ENCODE measurements at places on chromosomes 4 and X.

DNA sequence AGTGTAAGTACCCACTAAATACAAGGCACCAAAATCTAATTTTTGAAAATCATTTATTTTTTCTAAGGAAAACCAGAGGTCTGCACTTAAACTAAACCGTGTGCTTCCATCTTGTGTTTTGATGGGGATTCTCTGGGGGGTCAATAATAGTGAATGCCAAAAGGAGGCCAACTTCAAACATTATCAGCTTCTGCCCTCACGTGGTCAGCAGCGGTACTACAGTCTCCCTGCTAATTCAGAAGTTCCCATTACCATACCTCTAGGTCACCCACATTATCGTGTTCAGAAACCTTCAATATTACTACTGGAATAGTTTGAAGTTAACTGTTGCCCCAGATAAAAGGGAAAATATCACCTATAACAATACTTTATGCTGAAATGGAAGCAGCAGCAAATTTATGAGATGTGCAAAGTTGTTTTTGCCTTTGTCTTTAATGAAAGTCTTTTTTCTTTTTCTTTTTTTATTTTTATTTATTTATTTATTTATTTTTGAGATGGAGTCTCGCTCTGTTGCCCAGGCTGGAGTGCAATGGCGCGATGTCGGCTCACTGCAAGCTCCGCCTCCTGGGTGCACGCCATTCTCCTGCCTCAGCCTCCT, 17.3 kb downstream of the CTPS2 start:
- peak; percentile 53 for DNase-seq

DNA sequence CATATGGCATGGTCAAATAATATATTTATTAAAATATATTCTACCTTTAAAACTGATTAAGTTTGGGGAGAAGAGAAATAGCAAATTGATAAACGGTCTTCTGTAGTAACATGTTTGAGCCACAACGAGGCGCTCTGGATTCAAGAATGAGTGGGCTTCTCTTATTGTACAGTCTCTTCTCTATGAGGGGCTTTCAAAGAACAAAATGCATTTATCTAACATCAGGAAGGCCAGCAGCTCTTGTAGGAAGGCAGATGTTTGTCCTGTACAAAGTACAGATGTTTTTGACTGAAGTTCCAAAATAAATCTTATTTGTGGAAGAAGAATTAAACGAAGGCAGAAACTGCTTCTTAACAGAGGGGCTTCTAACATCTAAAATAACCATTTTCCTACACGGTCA, 153.6 kb downstream of the RASL11B start:
- DNase-seq: no peak

DNA sequence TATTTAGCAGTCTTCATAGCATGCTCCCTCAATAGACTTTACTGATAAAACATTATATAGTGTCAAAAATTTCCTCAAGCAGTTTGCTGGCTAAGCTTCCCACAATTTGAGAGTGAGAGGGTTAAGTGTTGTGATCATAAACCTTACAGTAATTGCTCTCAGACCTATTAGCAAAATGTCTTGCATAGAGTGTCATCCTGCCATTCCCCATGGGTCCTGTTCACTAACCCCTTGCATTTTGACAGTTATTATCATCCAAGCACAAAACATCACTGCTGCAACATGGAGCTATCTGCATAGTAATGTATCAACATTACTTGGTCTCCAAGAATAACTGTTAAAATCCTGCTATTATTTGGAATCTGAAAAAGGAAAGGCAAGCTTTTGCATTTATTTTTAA, 196.1 kb upstream of the GK2 start:
- DNase-seq: no peak

GRCh38 chr4:76799718-76800117, 98.2 kb downstream of the SOWAHB start:
- DNase-seq: no peak

DNA sequence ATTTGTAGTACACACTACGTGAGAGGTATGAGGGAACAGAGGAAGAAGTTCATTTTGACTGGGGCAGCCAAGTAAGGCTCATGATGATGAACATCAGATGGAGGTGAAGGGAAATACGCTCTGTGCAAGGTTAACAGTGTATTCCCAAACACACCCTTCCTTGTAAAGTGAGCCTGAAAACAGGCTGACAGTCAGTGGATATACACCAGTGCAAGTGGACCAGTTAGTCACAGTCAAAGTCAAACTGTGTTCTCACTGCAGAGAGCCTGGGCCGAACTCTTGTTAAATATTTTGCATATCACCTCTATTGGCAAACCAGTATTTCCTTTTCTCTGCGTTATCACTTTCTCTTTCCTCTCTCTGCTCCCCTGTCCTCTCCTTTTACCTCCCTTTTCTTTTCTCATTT, 23.4 kb upstream of the RHOH start:
- DNase-seq: peak; percentile 45

DNA sequence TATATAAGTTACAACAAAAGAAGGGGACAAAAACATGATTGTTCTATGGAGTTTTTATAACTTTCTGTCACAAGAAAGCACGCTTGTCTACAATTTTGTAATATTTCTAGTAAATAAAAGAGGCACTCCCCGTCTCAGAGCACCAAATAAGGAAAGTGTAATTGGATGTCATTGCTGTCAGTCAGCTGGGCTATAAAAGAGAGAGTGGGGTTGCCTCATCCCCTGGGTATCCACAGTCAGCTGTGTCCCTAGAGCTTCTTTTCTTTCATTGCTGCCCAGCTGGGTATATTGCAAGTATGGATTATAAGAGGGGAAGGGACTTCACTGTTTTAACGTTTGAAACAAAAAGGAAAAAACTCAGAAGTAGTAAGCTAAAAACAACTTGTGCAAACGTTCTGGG, 61.3 kb downstream of the NPNT start:
- no peak for DNase-seq

DNA sequence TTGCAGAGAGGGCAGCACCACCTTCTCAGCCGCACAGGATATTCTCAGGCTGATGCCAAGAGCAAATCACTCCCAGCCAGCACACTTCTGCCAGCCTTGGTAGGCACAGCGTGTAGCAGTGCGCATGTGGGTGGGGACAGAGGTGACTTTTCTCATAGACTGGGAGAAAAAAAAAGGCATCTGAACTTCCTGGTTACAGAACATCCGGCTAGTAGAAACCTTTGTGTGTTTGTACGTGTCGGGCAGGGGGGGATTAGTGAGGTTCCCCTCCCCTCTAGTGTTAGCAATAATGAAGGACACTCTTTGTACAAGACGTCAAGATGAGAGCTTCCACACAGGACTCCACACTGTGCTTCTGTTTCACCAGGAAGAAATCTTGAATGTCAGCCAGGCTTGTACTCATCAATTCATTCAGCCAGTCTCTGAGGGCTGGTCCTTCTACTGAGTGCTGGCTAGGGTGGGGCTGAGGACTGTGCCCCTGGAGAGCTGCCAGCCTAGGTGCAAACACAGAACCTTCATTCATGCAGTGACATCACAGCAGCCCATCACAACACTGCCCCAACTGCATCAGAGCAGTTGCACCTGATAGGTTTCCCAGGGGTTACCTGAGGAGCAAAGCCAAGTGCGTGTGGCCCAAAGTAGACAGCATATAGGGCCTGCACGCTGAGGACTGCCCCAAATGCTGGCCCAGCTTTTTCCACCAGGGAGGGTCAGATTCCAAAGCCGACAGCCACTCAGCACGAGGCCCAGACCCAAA, 34.7 kb downstream of the SLC25A5 start:
- no peak for DNase-seq

GRCh38 chr4:74537459-74537858, 92.5 kb downstream of the AREG start:
- no peak for DNase-seq
